T-helper 22 cell (primary cell): ENCODE measurements at places on chromosomes 5 and 9.

DNA sequence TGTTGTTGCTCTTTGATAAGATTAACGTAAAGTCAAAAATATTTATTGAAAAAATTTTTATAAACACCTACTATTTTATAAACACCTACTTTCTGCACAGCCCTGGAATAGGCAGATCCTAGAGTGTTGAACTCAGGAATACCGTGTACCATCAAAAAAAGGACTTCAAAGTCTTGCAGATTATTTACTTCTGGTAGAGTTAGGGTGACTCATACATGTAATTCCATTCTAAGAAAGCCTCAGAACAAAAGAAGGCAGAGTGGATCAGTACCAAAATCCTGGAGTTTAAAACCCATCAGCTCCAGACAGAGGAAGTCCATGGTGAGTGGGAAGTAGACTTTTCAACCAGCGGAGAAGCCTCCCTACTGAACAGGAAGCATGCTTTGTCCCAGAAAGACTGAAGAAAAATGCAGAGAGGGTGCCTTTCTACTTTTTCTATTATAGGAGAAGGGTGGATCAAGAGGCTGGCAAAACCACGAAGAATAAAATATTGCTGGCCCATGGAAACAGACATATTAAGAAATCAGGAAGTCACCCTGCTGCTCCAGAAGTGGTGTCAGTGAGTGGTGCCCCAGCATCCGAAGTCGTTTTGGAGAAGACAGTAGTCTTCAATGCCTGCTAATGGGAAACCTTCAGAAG lies 45.1 kb upstream of the DAB2 start:
- DNase-seq = no peak

DNA sequence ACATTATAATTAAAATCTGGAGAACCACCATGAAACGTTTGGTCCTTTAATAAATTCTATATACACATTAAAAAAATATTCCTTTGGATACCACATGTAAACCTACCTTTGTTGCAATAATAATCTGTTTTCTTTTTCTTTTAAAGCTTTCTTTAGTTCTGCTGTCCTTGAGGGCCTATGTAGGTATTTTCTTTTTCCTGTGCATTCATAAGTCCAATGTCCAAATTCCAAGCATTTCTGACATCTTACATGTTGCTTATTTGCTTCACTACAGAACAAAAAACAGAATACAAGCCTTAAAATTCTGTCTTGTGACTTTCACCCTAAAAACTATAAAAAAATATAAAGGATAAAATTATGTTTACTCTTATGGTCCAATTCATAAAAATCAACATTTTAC lies 19.7 kb downstream of the ZCCHC10 start:
- no peak for DNase-seq

GRCh38 chr9:111000202-111000601 lies 38.1 kb downstream of the LPAR1 start:
- DNase-seq = no peak

- no peak for DNase-seq
These were observed 15.8 kb downstream of the PTPA start for GRCh38 chr9:129126749-129127618.

DNA sequence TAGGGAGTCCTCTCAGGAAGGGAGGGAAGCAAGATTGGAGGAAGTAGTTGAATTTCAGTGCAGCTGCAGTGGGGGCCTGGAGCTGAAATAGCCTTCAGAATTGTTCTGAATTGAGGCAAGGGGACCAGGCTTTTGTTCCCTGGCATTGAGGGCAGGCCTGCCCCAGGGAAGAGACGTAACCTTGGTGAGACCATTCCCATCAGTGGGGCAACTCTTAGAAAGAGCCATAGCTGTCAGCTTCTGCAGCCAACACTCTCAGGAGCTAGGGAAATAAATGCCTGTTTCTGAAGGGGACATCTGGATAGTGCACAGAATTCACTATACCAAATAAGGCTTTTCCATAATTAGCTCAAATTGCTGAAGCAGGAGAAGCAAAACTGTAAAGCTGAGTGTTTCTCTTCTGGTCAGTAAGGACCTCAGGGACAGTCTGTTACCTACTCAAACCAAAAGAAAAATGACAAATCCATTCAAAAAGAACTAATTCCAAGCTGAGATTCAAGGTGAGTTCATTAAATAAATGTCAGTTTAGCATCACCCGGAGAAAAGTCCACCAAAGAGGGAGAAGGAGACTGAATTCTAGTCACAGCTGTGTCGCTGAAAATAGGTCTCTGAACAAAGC lies 44.0 kb downstream of the LYRM7 start:
- DNase-seq = no peak

DNA sequence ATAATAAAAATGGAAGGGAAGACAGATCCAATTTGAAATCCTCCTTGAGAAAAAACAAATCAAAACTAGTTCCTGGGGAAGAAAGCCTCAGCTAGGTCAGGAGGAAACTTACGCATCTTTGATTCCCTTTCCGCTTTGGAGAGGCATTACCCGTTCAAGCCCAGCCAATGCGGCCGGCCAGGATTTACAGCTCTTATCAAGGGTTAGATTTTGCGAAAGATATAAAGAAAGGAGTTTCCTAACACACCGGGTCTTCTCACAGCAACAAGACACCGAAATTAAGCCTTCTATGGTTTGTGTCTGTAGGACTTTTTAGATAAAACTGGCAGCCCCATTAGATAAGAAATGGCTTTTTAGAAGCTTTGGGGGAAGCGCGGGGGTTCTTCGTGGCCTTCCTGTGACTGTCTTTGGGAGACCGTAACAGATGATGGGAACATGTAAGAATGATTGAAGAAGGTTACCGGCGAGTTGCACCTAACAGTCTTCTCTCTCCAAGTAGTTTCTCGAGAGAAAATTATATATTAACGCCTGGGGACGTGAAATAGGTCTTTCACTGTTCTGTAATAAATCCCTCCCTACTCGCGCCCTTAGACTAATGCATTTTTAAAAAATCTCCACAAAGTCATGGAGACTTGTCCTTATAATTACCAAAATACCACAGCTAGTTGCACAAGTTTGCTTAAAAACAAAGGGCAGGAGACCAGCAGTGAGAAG lies 1.3 kb upstream of the ISL1 start:
- DNase-seq = no peak

DNA sequence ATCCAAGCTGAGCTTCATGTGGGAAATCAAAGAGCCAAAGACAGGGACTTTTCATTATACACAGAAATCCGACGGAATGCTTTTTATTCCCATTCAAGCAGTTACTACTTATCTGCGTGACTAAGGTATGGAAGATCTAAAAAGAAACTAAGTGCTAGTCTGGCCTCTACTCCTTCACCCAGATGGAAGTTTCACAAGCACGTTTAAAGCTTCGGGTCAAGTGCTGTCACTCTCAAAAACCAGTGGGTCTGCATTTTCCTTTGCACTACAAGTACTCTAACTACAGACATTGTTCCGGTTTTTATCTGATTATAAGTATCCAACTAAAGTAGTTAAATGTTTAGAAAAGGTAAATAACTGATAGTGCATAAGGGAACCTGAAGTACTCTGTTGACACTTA lies 13.7 kb upstream of the MTAP start:
- no peak for DNase-seq

DNA sequence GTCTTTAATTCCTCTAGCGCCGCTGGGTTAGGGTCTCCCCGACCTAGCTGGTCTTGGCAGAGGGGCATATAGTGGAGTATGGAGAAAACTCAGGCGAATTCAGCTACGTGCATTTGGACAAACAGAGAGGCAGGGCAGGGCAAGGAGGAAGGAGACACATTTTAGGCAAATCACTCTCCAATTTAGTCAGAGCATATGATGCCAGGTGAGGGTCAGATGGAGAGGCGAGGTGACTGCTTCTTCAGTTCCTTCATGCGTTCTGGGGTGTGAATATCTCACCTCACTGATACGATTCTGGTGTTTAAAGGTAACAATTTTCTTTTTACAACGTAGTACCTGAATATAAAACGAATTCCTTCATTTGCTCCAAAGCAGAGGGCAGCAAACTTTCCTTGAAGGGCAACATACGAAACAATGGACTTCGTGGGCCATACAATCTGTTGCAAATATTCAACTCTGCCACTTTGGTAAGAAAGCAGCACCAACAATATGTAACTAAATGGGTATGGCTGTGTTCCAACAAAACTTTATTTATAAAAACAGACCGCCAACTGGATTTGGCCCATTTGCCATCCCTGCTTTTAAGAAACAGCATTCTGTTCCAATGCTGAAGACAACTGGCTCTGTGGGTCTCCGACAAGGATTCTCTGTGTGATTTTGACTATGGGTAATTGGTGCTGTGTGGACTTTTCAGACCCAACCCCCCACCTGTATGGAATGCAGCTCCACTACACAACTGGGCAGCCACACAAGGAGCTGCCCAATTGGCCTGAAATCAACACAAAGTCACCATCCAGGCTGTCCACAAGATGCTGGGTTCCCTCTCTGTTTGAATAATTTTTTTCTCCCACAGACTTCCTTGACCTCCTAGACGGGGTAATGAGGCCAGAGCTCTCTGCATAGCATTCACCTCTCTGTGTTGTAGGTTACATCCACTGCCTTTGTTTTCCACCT lies 53.8 kb downstream of the RAPGEF1 start:
- no peak for DNase-seq

- DNase-seq = no peak
These were observed 391.2 kb downstream of the HINT1 start for GRCh38 chr5:130773813-130774212.

- no peak for DNase-seq
These were observed 28.8 kb downstream of the GLT6D1 start for GRCh38 chr9:135610290-135611141.

DNA sequence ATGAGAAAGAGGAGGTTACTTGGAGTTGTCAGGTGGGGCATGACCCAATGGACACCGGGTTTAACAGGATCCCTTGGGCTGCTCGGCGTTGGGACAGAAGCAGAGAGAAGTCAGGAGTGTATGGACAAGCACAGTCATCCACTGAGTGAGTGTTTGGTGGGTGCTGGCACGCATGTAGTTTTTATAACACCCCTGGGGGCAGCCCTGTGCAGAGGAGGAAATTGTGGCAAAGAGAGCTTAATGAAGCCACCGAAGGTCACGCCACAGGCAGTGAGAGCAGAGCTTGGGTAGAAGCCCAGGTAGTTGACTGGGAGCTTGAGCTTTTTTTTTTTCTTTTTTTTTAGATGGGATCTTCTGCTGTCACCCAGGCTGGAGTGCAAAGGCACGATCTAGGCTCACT lies 43.2 kb upstream of the IER5L start:
- DNase-seq = no peak

- DNase-seq = no peak
These were observed at the start of gene ENTPD8 for GRCh38 chr9:137441289-137441934. Gene ENTPD8, minus strand, starts transcription at chr9:137441357. Its CDS starts 3,072 bp downstream, at chr9:137438285.

DNA sequence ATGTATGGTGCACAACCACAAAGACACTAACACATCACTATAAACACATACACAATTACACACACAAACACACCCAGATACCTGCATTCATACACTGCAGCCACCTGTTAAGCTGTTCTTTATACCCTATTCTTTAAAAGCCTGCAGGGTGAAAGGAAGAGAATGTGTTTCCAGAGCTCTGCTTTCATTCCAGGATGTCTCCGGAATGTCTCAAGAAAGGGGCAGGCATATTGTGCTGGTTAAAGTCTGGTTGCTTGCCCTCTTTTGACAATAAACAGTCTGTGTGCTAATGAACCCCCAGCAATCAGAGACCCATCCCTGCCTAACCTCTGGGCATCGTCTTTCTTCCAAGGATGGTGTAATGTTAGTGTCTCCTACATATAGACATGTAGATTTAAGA lies 181.6 kb downstream of the EPB41L4A start:
- no peak for DNase-seq

GRCh38 chr9:134136118-134136995 lies 475 bp downstream of the WDR5 start:
- no peak for DNase-seq

GRCh38 chr5:55817030-55817429 lies 34.1 kb upstream of the IL31RA start:
- no peak for DNase-seq

DNA sequence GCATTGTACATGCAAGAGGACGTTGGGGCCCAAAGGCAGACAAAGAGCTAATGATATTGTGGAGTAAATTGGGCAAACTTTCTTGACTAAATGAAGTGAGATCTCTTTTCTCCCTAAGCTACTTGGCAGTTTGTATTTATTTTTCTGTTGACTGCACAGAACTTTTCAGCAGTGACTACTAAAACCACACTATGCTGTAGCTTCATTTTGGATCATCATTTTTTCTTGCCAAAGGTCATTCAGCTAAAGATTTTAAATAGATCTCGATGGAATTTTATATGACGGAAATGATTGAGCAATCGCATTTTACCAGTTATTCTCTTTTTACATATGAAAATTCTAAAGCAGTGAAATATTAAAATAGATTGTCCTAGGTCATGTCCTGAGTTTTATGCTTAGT lies 286.1 kb upstream of the ACTBL2 start:
- no peak for DNase-seq

GRCh38 chr5:142245786-142246185 lies 79.0 kb downstream of the SPRY4 start:
- DNase-seq = no peak

DNA sequence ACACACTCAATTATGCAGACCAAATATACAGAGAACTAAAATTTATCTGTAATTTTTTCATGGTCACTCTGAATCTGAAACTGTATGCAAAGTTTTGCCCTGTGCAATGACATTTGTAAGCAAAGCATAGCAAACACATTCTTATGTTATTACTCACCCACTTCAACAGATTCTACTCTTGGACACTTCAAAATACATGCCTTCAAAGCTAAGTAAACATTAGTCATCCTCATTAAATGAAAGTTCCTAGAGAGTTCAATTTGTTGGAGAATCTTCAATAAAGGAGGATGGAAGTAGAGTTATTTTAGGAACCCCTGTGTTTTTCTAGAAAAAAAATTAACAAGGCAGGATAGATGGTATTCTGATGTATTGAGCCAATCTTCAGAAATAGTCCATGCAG lies 639.7 kb upstream of the C9orf72 start:
- DNase-seq = no peak

GRCh38 chr5:104325356-104325755 lies 762.8 kb upstream of the NUDT12 start:
- no peak for DNase-seq

GRCh38 chr5:15528476-15528875 lies 28.5 kb downstream of the FBXL7 start:
- DNase-seq = no peak

DNA sequence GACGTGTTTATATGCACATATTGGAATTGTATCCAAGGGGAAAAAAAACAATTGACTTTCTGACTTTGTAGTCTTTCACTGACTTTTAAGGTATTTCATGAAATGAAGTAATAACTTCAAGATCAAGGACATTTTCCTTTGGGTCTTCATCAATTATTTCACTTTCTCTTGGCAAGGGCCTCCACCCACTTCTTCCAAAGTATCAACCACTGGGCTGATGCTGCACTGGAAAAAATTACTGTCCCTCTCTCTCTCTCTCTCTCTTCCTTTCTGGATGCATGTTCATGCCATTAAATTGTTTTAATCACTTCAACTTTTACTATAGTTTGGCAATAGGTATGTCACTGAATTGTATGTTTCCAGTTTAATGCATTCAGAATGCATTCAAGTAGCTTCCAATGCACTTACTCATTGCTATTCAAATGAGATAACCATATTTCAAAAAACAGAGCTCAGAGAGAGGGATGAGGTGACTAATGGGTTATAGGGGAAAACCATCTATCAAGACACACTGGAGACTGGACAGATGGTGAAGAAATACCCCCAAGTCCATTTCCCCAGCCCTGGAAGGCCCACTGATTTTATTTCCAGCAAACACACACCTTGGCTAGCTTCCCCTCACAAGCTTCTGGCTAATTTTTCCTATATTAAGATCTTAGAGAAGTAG lies 585.3 kb downstream of the EBF1 start:
- no peak for DNase-seq

GRCh38 chr5:110623874-110624273 lies 102.6 kb downstream of the TMEM232 start:
- DNase-seq = no peak

- DNase-seq = no peak
These were observed 112.5 kb downstream of the MPDZ start for GRCh38 chr9:13166996-13167395.

GRCh38 chr9:3262826-3263529 lies 262.8 kb downstream of the RFX3 start:
- no peak for DNase-seq
